NCI-H1930 (cell line): ENCODE measurements at places on chromosomes 5 and 9.

DNA sequence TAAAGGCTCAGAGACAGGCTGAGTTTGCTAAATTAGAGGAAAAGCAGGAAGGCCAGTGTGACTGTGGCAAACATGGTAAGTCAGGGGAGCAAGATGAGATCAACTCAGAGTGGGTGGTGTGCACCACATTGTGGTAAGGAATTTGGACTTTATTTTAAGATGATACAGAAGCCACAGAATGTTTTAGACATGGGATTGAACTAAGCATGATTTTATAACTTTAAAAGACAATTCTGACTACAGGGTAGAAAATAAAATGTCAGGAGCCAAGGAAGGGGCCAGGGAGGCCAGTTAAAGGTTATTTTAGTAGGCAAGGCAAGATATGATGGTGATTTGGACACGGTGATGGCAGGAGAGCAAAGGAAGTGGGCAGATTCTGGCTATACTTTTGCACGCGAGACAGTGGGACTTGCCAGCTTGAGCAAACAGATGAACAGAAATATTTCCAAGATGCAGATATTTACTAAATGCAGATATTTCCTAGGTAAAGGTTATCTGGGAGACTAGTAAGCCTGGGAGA, 53.9 kb downstream of the TSSK1B start:
- DNase-seq, result no peak

GRCh38 chr5:30981576-30981975, 211.9 kb upstream of the CDH6 start:
- no peak for DNase-seq

- no peak for DNase-seq
Observed at GRCh38 chr9:100294806-100295205, 57.9 kb downstream of the TEX10 start.

DNA sequence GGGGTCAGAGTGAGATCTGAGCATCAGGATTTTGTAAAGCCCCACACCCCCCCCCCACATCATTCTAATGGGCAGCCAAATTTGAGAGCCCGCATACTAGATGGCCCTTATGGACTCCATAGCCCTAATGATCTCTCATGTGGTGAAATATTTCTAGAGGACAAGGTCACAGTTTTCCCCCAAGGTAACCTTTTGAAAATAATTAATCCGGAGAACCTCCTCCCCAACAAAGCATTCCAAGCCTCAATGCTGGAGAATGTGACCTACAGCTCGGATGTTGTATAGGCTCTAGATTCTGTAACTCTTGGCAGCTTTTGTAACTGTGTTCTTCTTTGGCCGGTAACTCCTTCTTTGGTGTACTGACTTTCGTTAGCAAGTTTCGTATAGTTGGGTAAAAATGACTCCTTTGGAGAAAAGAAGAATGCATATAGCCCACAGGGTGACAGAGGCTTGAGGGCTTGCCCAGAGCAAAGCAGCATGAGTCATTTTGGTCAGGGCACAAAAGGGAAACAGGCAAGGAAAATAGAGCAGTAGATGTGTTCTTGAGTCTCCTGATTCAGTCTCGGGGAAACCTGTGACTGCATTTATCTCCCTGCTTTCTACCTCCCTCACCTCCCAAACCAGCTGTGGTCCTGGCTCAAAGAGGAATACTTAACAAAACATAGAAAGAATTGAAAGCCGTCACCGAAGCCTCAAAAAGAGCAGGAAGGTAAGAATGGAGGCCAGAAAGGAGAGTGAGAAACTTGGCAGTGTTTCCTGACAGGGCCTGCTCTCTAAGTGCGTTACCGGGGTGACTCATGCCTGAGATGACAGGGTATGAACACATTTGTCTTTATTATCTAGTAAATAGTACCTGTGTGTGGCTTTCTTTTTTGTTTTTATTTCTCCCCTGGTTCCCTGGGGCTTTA, 6.6 kb upstream of the XPA start:
- DNase-seq, result no peak

- no peak for DNase-seq
Observed at GRCh38 chr5:17129093-17129849, 88.2 kb upstream of the BASP1 start.

DNA sequence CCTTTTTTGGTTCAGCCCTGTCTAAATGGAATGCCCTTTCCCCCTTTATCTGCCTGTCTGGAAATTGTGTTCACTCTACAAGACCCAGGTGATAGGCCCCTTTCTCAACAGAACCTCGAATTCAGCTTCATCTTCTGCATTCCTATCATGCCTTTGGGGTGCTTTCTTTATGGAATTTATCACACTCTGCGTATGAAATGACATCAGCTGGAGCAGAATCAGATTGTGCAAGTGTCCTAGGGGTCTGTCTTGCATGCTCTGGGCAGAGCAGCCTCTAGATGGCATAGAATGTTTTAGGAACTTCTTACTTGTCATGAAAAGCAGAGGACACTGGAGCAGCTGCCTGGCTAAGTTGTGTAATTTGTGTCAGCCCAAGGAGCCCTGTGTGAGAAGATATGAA, 84.9 kb downstream of the ISL1 start:
- no peak for DNase-seq

GRCh38 chr5:107387526-107388140, 283.1 kb downstream of the EFNA5 start:
- DNase-seq, result no peak

GRCh38 chr5:89929834-89930233, 479.7 kb downstream of the CETN3 start:
- no peak for DNase-seq

DNA sequence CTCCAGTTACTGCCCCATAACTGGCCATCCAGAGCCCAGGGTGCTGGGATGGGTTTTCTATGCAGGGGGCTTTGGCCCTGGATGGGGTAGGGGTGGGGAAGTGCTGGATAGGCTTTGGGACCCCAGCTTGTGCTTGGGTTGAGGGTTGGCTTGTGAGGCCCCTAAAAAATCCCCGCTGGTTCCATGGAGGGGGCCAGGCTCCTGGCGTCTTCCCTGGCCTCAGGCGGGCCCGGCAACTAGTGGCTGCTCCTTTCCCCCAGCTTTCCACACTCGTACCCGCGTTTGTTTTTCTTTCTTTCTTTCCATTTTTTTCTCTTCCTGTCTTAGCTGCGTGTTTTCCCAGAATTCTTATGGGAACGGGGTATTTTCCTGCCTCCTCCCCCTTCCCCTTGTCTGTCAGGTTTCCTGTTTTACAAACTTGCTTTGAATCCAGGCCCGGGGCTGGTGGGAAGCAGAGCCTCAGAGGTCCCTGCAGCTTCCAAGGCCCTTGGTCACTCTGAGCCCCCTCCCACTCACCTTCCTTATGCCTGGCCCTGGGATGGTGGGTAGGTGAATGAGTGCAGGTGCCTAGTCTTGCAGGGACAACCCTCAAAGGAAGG, 40.2 kb downstream of the RGS3 start:
- DNase-seq, result no peak

DNA sequence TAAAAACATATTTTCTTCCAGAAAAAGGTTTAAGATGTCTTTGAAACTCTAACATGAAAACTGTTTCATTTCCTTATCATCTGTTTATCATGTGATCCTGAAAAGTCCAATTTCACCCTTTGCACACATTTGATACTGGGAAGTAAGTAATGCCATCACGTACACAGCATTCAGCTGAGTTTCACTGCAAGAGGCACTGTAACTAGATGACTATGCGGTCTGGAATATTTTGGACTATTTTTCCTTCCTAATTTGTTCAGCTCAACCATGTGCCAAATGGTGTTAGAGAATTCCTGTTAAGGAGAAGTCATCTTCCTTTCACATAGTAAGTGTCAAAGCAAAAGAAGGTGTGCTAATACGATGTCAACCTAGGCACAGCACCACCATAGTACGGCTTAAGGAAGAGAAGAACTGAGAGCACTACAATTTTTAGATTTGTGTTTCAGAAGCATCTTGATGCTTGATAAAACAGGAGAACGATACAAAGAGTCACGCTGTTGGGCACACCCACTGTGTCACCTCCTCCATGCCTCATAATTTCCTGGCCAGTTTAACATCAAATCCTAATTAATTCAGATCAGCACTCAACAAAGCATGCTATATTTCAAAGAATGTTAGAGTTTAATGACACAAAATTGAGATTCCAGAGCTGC, 77.5 kb downstream of the GNAQ start:
- DNase-seq, result no peak

GRCh38 chr5:36270175-36270574, 28.4 kb upstream of the NADK2 start:
- DNase-seq, result no peak
